CD4-positive, alpha-beta T cell treated with Interleukin-21 for 1 hour (primary cell): ENCODE measurements at places on chromosomes 11 and 22.

DNA sequence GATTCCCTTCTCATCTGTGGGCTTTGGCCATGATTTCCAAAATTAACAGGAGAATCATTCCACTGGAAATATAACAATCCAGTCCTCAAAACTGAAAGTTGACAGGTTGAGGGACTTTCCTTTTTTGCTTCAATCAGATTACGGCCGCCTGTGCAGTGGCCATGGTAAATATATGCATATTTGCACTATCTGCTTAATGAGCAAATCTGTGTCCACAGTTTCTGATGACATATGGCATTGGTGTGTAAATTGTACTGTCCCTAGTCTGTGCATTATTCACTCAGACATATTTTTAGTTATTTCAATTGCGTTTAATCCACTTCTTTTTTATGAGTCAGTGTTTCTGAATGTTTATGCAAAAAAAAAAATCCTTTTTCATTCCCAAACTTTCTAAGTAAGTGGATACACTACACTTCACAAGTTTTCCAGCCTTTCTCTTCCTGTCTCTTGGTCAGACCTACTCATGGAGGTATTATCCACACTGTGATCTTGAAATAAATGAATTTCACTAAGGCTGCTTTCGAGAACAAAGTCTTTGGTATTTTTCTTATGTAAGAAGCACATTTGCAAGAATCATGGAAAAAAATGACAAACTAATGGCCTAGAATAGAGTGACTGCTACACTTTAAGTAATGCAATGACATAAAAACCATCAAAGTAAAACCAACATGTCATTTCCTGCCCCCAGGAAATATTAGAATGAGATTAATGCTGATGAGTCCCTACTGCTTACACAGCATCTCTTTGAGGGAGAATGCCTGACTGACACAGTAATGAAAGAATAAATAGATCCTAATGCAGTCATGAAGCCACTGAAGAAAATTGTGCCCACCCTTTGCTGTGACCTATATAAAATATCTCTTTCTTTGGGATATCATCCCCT lies 76.4 kb upstream of the MTNR1B start:
- no peak for DNase-seq

GRCh38 chr11:77658213-77659013 lies 20.8 kb upstream of the CLNS1A start:
- DNase-seq: no peak

GRCh38 chr22:22460060-22460459 lies 48.5 kb downstream of the ZNF280B start:
- DNase-seq: no peak

- no peak for DNase-seq
These were observed 3.3 kb downstream of the SCARF2 start for GRCh38 chr22:20434264-20434751.

- no peak for DNase-seq
These were observed 21.0 kb upstream of the OR5AK2 start for GRCh38 chr11:56967726-56968125.

DNA sequence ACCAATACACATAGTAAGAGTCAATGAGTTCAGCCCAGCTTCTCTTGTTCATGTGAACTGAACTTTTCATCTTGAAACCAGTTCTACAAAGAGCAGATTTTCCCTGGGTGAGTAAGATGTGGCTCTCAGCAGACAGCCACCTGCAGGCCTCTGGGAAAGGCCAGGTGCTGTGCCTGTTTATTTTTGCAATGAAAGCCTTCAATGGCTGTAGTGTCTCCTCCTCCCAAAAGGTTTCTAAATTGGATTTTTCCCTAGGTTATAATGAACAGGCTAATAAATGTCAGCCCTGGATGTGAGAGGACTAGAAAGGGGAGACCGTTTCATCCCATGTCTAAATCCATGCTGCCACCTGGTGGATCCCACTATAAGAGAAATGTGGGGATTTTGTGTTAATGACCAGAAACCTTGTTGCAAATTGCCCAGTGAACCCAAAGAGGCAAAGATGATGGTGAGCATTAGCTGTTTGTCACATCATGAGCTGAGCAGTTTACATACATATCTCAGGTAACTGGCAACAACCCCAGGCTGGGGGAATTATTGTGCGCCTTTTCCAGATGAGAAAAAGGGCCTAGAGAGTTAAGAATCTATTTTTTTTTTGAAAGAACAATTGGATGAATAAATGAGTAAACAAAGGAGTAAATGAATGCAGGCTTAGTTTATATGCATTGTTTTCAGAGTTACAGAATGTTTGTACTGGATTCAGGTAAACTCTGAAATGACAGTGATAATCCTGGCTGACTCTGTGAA lies 12.7 kb downstream of the C11orf91 start:
- no peak for DNase-seq

- no peak for DNase-seq
These were observed 453.4 kb downstream of the NTM start for GRCh38 chr11:131823772-131824171.

DNA sequence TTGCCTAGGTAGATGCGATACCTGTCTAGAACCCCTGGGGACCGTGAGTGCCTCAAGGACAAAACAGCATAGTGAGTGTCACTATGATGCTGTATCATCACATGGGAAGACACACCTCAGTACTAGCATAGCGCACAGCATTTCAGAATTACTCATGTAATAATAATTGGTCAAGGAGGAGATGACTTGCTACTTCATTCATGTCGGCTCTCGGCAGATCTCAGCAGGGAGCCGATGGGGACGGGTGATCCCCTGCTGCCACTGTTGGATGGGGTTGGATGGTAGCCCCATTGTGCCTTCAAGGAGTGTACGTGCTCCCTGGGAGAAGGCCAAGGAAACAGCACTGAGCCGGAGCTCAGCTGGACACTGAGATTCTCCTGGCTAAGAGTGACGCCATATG lies 186.9 kb downstream of the EFCAB6 start:
- DNase-seq: no peak

GRCh38 chr22:33332538-33332937 lies 274.4 kb upstream of the SYN3 start:
- no peak for DNase-seq

- DNase-seq: no peak
These were observed 19.7 kb upstream of the NUP160 start for GRCh38 chr11:47867823-47868222.

- peak; percentile 34 for DNase-seq
These were observed 40.6 kb downstream of the OR4D9 start for GRCh38 chr11:59551659-59552521.

DNA sequence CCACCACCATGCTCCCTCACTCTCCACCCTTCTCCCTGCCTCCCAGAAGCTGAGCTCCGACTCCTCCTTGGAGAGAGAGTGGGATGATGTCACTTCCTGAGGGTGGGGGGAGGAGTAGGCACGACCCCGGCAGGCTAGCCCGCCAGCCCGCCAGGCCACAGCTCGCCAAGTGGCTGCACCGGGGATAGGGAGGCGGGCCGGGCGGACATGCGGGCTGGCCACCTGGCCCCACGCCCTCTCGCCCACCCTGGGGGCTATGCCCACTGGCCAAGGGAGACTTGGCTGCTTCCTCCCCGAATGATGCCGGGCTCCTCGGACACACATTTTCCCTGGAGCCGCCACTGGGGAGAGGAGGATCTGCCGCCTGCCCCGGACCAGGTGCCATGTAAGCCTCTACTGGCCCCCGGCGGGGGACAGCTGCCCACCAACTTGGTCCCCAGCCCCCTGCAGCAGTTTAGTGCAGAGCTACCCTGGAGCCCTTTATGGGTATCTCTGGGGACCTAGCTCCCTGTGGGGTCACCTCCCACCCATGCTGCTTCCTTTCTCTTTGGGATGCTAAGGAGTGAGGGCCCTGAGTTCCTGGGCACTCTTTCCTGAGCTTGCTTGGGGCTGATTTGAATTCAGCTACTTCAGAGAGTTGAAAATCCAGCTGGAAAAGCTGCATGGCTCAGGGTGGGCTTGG lies 33.7 kb upstream of the MYRF start:
- DNase-seq: no peak

- DNase-seq: no peak
These were observed 295.1 kb downstream of the MIAT start for GRCh38 chr22:26952451-26953011.

DNA sequence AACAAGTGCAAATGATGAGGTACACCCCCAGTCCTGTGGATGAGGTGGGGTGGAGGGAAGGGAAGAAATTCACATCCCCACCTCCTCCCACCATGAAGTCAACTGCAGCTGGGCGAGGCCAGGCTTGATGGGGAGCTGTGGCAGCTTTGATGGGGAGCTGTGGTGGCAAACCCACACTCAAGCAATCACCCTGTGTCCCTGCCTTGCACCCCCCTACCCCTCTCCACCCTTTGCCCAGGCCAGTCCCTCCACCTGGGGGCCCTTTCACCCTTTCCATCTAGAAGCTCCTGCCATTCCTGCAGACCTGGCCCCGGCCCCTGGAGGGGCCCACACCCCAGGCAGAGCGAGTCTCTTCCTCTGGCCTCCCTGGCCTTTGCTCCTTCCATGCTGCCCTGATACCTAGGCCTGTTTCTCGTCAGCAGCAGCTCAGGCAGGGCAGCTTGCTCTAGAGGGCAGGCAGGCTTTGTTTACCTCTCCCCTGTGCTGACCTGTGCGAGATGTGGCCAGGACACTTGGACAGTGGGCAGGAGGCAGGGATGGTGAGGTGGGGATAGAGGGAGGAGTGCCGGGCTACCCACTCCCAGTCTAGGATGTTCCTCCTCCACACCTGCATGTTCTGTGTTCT lies 4.5 kb upstream of the FGF3 start:
- DNase-seq: no peak

DNA sequence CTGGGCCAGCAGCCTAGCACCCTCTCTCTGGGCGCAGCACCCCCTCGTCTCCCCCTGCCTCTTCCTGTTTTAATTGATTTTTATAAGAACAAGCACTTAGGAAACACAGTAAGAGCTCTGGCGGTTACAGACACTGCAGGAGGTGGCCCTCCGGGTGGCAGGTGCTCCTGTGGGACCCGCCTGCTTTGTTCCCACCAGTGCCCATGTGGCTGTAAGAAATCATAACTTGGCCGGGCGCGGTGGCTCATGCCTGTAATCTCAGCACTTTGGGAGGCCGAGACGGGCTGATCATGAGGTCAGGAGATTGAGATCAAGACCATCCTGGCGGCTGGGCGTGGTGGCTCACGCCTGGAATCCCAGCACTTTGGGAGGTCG lies 18.4 kb downstream of the TSPAN4 start:
- no peak for DNase-seq

GRCh38 chr11:34215806-34216453 lies 110.5 kb downstream of the NAT10 start:
- DNase-seq: no peak

- peak; percentile 4 for DNase-seq
These were observed 25.8 kb upstream of the DAGLA start for GRCh38 chr11:61654397-61654829.

GRCh38 chr22:23397613-23398567 lies 182.2 kb downstream of the IGLL1 start:
- DNase-seq: no peak

- no peak for DNase-seq
These were observed 15.5 kb downstream of the EIF3F start for GRCh38 chr11:8002676-8003075.

GRCh38 chr11:9745411-9746211 lies 81.7 kb downstream of the SWAP70 start:
- no peak for DNase-seq

DNA sequence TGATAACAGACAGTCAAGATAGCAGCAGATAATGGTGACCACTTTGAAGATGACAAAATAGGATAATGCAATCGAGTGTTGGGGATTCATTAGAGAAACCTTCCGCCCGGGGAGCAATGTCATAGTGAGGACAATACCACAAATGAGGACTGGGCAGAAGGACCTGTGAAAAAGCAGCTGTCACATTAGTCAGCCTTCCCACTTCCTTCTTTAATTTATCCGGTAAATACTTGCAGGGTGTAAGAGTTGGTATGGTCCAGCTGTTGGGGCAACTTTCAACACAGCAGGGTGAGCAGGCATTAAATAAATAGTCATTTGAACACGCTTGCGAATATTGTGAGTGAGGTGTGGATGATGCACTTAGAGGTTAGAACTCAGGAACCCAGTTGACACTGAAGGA lies 132.5 kb upstream of the KIRREL3 start:
- DNase-seq: no peak

GRCh38 chr22:23062616-23063538 lies 7.4 kb upstream of the GNAZ start:
- DNase-seq: no peak

DNA sequence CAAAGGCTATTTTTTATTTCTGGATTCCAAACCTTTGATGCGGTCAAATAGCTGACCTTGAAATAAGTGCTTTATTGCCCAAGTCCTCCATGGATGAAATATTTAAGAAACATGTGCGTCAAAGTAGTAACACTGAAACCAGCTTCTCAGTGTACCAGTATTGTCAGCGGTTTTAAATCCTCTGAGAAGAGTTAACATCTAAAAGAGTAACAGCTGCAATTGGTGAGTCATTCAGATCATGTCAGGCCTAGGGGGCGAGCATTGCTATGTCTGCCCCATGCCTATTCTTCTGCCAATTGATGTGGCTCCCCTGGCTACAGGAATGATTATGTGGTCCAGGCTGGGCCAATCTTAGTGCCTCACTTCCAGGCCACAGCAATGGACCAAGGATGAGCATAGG lies 263.3 kb upstream of the SORL1-AS1 start:
- DNase-seq: no peak

GRCh38 chr11:130719220-130719915 lies 196.9 kb downstream of the SNX19 start:
- DNase-seq: no peak

- no peak for DNase-seq
These were observed 64.1 kb upstream of the LMO1 start for GRCh38 chr11:8327761-8328192.

GRCh38 chr11:58921778-58922390 lies 17.4 kb upstream of the GLYATL1 start:
- DNase-seq: no peak

- no peak for DNase-seq
These were observed 63.2 kb upstream of the HSPA8 start for GRCh38 chr11:123125169-123125568.

DNA sequence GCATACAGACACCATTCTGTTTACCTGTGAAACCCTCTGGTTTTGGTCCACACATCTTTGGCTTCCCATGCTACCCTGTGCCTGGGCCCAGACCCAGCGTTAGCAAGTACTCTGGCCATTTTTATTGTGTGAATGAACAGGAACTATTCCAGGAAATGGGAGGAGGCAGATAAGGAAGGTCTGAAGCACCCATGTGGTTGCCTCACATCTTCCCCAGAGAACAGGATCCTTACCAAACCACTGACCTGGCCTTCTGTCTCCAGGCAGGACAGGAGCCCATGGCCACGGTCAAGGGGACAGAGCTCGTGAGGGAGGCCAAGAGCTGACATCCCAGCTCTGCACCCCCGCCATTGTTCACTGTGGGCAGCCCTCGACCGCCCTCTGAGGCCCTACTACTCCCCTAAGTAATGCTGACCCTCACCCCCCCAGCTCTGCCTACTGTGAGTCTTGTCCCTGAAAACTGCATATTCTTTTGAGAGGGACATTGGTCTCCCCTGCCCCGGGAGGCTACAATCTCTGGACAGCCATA lies 97.7 kb upstream of the TP53I11 start:
- DNase-seq: no peak

- no peak for DNase-seq
These were observed 254.6 kb upstream of the KIRREL3 start for GRCh38 chr11:127255209-127255608.

GRCh38 chr22:36455571-36456463 lies 25.6 kb downstream of the TXN2 start:
- DNase-seq: no peak

- no peak for DNase-seq
These were observed 45.1 kb downstream of the KREMEN1 start for GRCh38 chr22:29117799-29118477.
